HTR-8/SVneo (cell line): ENCODE measurements at places on chromosomes 2 and 18.
A peak's percentile ranks its signal among the peaks of the same experiment; 100 is the strongest.

DNA sequence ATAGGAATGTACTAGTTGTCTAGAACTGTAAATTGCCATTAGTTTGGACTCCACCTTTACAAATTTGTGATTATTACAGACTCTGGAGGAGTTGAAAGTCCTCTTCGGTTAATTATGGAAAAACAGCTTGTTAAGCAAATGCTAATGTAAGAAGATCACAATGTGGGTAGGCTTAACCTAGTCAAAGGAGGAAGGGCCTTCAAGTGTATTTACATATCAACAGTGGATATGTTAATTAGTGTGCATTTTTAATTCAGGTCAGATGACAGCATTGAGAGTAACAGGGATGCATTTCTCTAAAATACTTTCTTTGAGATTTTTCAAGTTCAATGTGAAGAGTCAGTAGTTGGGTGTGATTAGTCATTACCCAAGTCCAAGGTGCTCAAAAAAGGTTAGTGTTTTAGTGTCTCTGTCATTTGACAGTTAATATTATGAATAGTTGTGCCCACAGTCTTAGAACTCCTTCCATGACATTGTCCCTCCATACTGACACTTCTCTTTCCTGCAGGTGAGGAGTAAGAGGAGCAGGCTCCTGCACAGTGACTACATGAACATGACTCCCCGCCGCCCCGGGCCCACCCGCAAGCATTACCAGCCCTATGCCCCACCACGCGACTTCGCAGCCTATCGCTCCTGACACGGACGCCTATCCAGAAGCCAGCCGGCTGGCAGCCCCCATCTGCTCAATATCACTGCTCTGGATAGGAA is 28.0 kb downstream of the CD28 start:
- no peak for DNase-seq

DNA sequence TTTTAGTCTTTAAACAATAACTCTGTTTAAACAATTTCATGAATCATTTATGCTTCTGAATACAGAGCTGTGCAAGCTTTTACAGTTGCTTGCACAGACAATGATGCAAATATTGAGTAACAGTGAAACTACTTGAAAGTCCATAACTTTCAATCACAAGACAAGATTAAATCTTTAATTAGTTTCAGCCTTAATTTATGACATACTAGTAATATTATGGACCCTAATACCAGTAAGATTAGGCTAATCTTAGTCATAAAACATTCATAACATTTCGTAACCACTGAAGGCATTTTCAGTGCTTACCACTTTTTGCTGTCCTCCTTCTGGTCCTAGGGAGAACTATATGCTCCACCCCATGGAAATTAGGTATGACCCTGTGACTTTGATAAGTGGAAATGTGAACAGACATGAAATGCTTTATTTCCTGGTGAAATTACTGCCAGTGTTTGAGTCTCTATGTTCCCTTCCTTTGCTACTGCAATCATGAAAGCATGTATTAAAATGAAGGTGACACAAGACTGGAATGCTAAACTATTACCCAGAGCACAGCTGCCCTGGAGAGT is 1.8 kb upstream of the COBLL1 start:
- DNase-seq = no peak

GRCh38 chr18:53261241-53261640 is 921.2 kb downstream of the DCC start:
- no peak for DNase-seq

DNA sequence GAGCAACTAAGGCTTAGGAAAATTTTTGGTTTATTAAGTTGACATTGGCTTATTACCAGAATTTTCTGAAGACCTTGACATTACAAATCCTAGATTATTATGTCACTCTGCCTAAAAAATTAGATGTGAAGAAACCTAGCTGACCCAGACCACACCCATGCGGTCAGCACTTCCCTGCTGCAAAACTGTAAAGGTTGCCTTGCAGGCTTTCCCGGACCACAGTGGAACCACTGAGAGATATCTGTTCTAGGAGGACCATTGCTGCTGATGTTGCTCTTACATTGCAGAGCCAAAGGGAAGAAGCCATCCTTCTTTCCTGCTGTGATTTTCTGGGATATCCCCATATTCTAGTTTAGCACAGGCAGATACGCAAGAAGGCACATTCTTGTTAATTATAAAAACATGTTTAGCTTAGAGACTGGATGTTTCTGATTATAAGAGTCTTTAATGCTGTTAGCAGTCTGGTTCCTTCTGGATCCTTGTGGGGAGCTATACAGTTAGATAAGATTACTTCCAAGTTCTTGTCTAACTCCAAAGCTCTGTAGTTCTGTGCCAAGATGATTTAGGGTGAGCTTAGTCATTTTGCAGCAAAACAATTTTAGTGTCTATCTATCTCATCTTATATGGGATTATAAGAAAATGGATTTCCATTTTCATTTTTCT is 70.2 kb downstream of the AOX1 start:
- no peak for DNase-seq

DNA sequence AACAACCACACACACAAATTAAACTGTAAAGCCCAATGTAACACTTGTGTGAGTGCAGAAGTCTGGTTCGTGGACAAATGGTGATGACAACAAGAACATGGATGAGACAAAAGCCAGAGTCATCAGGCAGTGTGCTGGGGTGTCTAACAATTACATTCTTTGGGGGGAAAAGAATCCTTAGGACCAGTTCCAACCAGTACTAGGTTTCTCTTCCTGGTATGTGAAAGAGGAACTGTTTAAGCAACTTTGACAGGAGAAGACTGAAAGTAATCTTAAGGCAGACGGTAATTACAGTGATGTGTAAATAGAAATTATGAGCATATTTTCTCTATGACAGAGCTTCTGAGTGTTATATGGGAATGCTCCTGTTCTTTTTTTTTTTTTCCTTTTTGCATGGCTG is 133.4 kb downstream of the AFF3 start:
- no peak for DNase-seq

DNA sequence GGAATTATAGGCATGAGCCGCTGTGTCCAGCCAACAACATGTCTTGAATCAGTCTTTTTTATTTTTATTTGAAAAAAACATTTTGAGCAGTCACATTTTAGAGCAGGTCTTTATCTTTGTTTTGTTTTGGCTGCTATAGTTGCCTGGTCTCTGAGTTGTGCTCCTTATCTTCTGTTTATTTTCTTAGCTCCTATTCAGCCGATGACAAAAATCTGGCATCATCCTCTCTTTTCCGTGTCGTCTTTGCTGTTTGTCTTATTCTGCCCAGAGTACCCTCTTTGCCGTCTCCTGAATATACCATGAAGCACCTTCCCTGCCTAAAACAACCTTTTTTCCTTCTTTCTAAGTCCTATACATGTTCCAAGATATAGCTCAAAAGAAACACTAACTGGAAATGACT is 201.1 kb downstream of the THSD7B start:
- no peak for DNase-seq

DNA sequence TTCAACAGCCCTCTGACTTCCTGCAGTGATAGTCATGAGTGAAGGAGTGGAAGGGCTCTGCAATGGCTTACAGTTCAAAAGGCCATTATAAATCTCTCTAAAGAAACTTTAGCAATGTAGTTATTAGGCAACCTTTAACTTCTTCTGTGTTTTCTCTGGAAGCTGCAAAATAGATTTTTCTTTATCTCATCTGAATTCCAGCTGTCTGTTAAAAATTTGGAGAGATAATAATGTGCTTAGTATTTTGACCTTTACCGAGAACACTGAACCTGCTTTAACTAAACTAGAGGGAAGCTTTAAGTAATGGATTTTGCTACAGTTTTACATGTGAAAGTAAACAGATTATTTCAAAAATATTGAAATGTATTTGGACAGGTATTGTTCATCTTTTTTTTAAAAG is 847.9 kb downstream of the ERBB4 start:
- DNase-seq = no peak

DNA sequence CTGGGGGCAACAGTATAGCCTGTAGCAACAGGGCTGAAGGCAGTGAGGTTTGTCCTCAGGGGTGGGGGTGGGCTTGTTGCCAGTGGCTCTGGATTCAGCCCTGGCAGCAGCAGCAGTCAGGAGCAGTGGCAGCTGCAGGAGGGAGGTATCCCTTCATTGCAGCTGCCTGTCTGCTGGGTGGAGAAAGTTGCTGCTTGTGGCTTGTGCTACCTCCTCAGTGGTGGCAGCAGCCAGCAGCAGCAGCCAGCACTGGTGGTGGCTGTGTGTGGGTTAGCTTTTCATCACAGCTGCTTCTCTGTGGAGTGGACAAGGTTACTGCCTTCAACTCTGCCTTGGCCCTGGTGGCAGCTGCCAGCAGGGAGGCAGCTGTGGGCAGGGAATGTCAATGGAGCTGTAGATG is 94.9 kb downstream of the ARL6IP6 start:
- no peak for DNase-seq

- no peak for DNase-seq
These were observed at the start of gene POU3F3 for GRCh38 chr2:104853534-104854497. TSS of gene POU3F3 (plus strand) at chr2:104854115. CDS start at chr2:104855511, 1,396 bp downstream.

DNA sequence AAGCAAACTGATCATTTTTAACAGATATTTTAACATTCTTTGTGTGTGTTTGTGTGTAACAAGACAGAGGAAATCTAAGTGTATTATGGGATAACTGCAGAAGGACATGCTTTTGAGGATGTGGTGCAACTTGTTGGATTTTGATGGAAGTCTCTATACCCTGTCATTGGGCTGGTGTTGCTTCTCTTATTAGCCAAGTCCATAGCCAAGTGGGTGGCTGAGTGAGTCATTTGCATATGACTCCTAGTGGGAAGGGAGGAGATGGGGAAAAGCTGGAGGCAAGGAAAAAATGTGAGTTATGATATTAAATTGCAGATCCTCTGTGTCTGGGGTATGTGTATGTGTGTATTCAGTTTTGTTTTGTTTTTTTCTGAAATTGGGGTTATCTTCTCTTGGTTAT is 879.9 kb downstream of the DCC start:
- DNase-seq = no peak

DNA sequence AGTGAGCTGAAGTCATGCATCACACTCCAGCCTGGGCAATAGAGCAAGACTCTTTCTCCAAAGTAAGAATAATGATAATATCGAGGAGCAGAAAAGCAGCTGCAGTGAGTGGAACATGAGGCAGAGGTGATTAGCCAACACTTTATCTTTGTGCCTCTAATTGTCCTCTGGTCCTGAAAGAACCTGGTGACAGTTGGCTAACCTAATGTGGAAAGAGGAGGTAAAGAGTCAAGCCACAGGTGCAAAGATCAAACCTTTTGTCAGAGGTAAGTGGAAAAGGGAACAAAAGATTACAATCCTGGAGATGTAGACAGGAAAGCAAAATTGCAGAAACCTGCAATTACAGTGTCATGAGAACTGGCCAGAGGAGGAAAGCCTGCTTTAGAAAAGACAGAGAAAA is 53.5 kb upstream of the LCLAT1 start:
- DNase-seq = no peak

DNA sequence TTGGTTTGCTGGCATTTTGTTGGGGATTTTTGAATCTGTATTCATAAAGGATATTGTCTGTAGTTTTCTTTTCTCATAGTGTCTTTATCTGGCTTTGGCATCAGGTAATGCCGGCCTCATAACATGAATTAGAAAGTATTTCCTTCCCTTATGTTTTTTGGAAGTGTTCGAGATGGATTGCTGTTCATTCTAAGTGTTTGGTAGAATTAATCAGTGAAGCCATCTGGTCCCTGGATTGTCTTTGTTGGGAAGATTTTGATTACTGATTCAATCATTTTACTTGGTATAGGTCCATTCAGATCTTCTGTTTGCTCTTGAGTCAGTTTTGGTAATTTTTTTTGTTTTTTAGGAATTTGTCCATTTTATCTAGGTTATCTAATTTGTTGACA is 22.3 kb downstream of the KIAA1328 start:
- no peak for DNase-seq

- peak; percentile 69 for DNase-seq
These were observed 331.6 kb downstream of the KCNS3 start for GRCh38 chr2:18209934-18210639.

DNA sequence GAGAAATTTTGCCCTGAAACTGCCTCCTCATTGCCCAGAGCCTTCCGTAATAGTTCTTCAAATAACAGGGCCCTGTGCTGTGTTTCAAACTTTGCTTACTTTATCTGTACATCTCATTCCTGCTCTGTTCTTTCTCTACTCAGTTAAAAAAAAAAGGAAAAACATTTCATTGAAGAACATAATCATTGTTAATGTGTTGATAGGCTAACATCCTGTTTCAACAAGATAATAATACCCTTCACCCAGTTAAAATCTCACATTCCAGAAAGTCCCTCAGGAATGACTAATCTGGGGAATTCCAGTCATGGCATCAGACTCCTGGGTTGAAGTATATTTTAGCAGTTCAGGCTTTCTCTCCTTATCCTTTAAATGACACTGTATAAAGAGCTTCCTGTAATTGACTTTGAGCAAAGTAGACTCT is 45.6 kb upstream of the ITGAV start:
- peak; percentile 64 for DNase-seq

DNA sequence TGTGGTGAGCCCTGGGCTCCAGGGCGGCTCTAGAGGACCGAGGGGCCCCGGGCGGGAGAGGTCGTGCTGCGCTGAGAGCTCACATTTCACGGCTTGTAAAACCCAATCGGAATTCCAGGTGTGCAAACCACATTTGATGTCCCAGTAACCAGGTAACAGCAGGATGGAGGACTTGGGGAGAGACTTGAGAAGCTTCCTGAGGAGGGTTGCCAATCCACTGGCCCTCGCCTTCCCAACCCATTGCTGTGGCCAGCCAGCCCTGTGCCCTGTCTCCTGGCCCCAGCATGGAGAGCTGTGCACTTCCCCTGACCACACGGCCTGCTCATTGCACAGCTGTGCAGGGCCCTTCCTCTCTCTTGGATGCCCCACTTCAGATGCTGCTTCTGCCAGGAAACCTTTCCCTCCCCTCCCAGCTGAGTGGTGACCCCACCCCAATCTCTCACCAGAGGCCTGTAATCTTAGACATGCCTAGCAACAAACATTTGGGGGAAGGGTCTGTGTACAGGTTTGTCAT is 39.6 kb downstream of the ASB1 start:
- DNase-seq = no peak

- DNase-seq = no peak
These were observed 15.8 kb downstream of the HNRNPLL start for GRCh38 chr2:38586931-38587330.
